ENCODE measurements at places on chromosomes 4 and X.

DNA sequence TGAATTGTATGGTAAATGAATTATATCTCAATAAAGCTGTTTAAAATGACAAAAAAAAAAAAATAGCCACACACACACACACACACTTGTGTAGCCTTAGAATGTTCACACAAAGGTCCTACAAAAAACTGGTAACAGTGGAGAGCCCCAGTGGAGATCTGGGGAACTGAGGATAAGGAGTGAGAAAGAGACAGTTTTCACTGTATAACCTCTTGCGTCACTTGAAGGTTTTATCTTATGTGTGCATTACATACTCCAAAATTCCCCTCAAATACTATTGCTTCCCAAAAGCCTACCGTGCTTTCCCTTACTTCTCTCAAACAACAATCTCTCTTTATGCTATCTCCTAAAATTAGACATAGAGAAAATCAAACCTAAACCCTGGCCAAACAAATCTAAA, 67.8 kb downstream of the SMC1A start:
- DNase-seq: no peak

- no peak for DNase-seq
These were observed 197.3 kb downstream of the OR13H1 start for GRCh38 chrX:131741103-131741581.

DNA sequence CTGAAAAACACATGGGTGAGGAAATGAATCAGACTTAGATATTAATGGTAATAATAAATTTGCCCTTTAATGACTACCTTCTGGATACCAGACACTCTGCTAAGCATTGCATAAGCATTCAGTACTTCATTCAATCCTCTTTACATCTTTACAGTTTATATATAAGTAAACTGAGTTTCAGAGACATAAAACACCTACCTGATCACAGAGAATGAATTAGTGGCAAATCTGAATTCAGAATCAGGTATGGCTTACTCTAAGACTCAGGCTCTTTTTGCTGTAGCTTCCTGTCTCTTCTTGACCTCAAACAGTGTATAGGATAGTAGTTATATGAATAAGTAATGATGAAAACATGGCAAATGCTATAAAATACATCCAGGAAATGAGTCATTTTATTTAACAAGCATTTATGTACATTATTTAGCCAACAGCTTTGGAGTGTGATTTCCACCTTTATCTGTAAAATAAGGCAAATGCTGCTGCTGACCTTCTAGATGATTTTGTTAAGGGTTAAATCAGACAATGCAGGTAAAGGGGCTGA, 83.9 kb downstream of the VEGFC start:
- no peak for DNase-seq

GRCh38 chr4:141497627-141498026, 138.8 kb upstream of the IL15 start:
- no peak for DNase-seq
